Stimulated activated CD4-positive, alpha-beta T cell treated with anti-CD3 and anti-CD28 coated beads, Interleukin-4, amount 100 ng/mL, for 1 hour (primary cell): ENCODE measurements at places on chromosomes 11 and 22.

GRCh38 chr22:31329453-31330215 is 16.5 kb downstream of the PATZ1 start:
- DNase-seq = no peak

DNA sequence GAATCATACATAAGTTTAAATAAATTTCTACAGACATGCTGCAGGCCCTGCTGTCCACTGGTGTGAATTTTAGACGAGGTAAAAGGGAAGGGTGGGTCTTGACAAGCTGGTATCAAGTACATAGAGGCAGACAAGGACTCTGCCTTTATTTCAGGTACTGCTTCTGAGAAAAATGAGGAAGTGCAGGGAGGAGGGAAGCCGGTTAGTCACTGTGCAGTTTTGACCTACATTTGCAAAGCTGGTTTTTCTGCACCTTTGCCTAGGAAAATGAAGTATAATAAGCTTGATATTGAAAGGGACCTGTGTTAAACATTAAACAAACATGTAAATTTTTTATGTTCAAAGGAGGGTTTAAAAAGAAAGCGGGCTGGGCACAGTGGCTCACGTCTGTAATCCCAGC is 24.6 kb downstream of the TMEM45B start:
- DNase-seq = no peak

DNA sequence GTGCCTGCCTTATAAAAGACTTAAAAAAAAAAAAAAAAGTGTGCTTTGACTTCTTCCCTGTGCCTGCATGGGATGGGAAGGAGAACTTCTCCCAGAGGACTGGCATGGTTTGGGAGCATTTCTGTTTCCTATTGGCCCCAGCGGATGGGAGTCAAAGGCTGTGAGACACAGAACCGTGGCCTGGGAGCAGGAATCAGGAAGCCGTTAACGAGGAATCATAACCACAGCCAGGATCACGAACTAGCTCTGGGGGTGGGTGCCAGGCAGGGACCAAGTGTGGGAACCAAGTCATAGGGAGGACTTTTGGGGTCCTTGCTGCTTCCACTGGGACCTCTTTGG is 526 bp downstream of the C1QTNF6 start:
- DNase-seq = no peak

DNA sequence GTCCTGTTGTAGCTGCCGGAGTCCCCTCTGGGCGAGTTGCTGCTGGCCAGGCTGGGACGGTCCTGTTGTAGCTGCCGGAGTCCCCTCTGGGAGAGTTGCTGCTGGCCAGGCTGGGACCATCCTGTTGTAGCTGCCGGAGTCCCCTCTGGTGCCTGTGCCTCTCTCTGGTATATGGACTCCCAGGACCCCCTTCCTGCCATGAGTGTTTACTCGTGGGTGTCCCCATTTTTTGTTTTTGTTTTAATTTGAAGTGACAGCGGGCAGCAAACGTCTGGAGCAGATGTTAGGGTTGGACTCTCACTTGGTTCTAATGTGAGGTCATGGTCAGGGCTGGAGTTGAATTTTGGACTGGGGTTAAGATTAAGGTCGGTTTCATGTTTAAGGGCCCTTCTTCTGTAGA is 14.2 kb downstream of the SHANK3 start:
- DNase-seq = no peak
